ENCODE measurements at places on chromosomes 1 and 21. TPM values are rescaled to one million over a fixed set of nuclear protein-coding genes. Genes with fewer than 3 reads are reported as not detected.

The SOX13 gene
- 8.2 TPM for polyA plus RNA-seq

DNA sequence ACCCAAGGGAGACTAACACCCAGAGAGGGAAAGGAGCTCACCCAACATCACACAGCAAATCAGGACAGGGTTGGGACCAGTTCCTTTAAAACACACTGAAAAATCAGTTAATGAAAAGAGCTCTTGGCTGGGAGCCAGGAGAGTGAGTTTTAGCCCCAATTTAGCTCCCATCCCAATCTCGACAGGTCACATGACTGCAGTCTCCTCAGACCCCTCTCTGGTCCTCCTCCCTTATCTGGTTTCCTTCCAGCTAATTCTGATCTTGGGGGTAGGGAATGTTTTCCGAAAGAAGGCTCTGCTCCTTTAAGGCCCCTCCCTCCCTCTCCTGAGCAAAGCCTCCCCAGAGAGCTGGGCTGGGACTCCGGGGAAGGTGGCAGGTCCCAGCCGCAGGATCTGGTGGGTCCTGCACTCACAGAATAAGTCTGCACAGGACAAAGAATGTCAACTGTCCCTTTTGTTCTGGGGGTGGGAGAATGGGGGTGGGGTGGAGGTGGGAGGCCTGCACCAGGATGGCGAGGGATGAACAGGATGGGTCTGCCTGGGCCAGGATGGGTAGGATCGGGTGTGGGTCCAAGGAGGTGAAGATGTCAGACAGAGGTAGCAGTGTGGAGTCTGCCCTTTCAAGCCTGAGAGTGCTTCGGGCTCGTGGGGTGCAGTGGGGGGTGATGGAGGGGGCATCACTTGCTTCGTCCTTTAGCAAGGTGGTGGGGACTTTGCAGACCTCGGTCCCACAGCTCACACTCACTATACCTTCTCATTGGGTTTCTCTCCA, 57.3 kb upstream of the SSBP3 start:
- no peak overlapping the region for H3K4me3 ChIP-seq
- peaks cover 16% of the 10 kb centered on the region for H3K4me1 ChIP-seq
- no peak for DNase-seq
- H3K27ac ChIP-seq = no peak overlapping the region
- no peaks in the 10 kb centered on the region for H3K27me3 ChIP-seq
- no peaks in the 10 kb centered on the region for H3K36me3 ChIP-seq

DNA sequence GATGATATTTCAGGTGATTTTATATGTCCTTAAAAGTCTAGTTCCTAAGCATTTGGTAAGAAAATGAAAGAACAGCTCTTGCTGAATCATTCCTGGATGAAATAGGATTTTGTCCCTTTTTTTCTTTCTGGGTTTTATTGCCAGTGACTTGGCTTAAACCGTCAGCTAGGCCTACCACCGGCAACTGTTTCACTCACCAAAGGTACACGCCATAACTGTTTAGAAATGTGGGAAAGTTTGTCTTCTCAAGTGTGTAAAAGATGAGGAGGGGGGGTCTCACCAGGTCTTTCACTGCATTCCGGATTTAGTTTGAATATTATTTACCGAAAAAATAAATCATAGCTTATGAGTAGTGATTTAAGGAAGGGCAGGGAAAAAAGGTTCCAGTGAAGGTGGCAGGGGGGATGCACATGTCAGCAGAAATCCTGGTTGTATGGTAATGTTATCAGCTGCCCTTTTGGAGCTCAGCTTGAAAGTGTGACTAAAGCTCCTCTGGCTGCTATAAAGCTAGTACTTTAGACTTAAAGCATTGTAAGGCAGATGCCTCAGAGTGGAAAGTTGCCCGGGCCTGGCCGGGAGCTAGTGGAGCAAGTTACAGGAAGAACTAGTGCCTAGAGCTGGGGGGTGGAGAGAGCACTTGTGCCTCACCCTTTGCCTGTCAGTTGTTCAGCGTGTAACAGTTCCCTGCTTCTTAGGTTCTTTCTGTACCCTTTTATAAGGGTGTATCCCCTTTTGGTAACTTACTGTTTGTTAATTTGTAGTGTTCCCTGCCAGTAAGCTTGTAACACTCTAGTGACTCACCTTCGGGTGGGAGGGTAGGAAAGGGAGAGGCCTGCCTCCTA, 3.1 kb downstream of the ATP1A1 start:
- DNase-seq = peak; percentile 58
- H3K27ac ChIP-seq = peak overlapping the region; percentile 97
- H3K27me3 ChIP-seq = no peaks in the 10 kb centered on the region

DNA sequence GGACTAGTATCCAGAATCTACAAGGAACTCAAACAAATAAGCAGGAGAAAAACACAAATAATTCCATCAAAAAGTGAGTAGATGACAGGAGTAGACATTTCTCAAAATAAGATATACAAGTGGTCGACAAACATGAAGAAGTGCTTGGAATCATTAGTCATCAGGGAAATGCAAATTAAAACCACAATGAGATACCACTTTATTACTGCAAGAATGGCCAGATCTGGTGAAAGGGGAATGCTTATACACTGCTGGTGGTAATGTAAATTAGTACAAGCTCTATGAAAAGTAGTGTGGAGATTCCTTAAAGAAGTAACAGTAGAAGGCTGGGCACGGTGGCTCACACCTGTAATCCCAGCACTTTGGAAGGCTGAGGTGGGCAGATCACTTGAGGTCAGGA, 73.8 kb downstream of the POU2F1 start:
- H3K4me3 ChIP-seq = no peak overlapping the region
- no peaks in the 10 kb centered on the region for H3K27me3 ChIP-seq
- H3K4me1 ChIP-seq = peaks cover 27% of the 10 kb centered on the region
- H3K27ac ChIP-seq = no peak overlapping the region

DNA sequence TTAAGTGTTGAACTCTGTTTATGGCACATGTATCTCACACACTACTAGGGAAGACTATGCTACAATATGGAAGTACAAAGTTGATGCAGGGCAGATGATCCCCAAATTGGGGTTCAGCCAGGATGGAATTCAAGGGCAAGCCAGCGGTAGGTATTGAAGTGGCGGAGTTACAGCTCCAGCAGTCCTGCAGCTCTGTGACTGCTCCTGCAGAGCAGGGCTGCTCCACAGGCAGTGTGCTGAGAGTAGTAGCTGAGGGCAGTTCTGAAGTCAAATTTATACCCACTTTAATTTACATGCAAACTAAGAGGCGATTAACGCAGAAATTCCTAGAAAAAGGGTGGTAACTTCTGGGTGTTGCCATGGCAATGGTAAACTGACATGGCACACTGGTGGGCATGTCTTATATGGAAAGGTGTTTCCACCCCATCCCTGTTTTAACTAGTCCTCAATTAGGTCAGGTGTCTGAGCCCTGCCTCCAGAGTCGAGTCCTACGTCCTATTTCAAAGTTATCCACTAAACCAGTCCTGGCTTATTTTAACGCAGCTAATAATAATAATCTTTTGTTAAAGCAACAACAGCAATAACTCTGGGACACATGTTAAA, 20.6 kb upstream of the CENPF start:
- no peaks in the 10 kb centered on the region for H3K36me3 ChIP-seq
- no peaks in the 10 kb centered on the region for H3K4me1 ChIP-seq
- no peak for DNase-seq
- no peaks in the 10 kb centered on the region for H3K27me3 ChIP-seq

DNA sequence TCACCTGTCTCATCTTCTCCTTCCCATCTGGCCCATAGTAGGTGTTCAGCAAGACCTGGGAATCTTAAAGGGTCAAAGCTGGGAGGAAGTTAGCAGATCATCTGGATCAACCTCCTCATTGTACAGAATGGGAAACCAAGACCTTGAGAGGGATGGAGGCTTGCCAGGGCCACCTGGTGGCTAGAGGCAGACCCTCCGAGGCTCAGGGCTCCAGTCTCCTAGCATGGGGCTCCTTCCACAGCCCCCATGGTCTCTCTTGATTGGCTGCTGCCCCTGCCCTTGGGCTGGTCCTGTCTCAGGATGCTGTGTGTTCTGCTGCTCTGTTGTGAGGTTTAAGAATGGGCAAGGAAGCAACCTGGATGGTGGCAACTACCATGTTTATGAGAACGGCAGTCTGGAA, 68.7 kb upstream of the CNTN2 start:
- H3K27ac ChIP-seq = no peak overlapping the region
- H3K4me3 ChIP-seq = no peak overlapping the region
- no peak for DNase-seq
- no peaks in the 10 kb centered on the region for H3K4me1 ChIP-seq

DNA sequence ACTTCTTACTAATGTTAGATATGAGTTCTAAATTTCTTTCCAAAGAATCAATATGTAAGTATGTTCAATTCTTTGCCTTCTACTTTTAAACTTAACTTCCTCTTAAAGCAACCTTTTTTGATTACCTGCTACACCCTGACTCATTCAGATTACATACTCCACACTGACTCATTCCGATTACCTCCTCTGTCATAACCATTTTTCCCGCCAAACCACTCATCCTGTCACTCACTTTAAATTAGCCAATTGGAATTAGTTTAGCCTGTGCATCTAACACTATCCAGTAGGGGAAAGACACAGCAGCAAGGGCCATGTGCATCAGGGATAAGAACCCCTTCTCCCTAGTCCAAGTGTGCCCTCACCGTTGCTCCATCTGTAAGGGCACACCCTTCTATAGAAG, 815.5 kb downstream of the BRINP3 start:
- no peaks in the 10 kb centered on the region for H3K27me3 ChIP-seq
- DNase-seq = no peak
- no peak overlapping the region for H3K4me3 ChIP-seq
- H3K4me1 ChIP-seq = no peaks in the 10 kb centered on the region

DNA sequence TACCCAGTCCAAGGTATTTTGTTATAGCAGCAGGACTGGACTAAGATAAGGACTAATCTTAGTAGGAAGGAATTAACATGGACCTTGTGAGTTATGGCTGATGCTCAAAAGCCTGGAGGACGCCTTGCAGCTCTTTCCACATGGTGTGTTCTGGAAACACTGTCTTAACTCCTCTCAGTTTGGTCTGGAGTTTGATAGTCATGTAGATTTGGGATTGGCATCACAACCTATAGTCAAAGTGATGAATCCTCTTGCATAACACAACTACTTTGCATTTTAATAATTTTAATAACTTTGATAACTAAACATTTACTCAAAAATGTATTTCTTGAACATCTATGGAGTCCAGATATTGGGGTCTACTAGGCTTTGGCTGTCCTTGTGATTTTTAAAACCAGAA, 293.7 kb downstream of the KIF26B start:
- no peaks in the 10 kb centered on the region for H3K27me3 ChIP-seq
- H3K36me3 ChIP-seq = no peaks in the 10 kb centered on the region
- H3K4me3 ChIP-seq = no peak overlapping the region
- no peaks in the 10 kb centered on the region for H3K4me1 ChIP-seq
- no peak overlapping the region for H3K27ac ChIP-seq
- no peak for DNase-seq
